Posterior vena cava (tissue), 2 donors: ENCODE measurements at places on chromosomes 6 and 20.

DNA sequence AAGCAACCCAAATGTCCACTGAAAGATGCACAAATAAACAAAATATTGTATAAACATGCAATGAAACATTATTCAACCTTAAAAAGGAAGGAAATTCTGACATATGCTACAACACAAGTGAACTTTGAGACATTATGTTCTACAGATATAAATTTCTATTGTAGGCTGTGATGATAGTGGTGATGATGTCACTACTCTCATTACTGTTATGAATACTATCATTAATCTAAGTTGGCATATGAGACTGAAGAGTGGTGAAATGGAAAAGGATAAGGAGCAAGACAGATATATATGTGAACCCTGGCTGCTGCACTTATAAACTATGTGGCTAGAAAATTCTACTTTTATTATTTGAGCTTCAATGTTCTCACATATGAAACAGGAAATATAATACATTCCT lies 360.2 kb downstream of the TFAP2A start:
- no peak for DNase-seq

DNA sequence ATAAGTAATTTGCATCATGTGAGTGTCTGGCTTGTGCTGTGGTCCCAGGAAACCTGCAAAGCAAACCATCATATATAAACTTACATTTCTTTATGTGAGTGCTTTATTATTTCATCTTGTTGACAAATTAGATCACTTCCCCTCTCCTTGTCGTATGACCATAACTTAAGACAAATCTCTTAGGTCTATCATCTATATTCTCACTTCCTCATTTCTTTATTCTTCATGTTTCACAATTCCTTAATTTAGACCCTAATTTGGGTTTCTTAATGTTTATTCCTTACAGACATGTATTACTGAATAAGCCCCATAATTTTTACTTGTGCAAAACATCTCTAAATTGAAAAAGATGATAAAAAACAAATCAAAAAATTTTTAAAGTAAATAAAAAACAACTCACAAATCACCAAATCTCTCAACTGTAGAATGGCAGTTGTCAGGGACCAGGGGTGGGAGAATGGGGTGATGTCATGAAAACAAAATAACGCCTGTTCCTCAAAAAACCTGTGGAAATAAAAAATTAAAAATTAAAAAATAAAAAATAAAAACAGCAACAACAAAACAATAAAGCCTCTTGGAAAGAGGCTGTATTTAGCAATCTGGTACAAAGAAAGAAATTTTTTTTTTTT lies 49.5 kb upstream of the FBXO30 start:
- no peak for DNase-seq

DNA sequence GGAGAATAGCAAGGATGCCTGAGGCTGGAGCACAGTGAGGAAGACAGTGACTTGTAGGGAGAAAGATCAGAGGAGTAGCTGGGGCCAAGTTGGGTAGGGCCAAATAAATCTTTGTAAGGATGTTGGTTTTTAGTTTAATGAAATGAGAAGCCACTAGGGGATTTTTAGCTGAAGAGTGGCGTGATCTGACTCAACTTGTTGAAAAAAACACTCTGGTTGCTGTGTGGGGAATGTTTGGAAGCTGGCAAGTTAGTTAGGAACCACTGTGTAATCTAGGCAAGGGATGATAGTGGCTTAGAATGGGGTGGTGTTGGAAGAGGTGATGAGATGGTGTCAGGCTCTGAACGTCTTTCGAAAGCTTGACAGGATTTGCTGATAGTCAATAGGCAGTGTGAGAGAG lies 176.1 kb upstream of the HDDC2 start:
- no peak for DNase-seq

DNA sequence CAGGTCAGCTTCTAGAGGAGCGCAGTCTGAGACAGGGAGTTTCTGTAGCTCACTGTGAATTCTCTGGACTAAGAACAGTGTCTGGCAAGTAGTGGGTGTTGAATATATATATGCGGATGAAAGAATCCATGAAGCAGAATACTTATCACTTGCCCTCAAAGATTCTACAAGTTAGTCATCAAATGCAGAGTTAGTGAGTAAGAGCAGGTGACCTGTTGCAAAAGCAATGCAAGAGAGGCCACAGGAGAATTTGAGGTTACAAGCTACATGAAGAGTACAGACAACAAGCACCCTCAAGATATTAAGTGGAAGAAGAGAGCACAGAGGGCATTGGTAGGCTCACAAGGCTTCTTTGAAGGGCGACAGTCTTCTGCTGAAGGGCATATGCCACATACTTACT lies 103.4 kb upstream of the BTBD3 start:
- no peak for DNase-seq

GRCh38 chr6:167787896-167788562 lies 38.7 kb upstream of the AFDN start:
- no peak for DNase-seq

- no peak for DNase-seq
These were observed 291.4 kb downstream of the QKI start for GRCh38 chr6:163705923-163706322.

DNA sequence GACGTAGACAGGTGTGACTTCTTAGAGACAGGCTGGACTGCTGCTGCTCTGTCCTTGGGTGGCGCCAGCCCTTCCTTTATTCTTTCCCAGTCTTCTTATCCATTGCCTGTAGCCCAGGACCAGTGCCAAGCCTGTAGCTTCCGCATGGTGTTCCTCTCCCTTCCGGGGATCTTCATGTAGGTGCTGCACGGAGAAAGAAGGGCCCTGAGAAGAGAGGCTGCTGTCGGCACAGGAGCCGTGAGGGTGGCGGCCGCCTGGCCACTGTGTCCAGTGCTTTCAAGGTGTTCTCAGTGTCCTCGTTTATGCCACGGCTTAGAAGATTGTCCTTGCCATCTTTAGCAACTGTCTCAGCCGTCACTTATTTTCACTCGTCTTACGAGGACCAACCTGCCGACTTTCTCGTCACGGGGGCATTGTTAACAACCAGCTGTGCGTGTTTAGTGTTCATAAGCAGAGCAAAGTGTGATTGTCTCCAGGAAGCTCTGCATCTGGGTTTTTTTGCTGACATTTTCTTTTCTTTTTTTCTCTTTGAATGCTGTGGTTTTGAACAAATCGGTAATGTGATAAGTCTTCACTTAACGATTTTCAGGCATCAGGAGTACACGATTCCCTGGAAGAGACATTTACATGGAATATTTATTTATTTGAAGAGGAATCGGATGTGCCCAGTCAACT lies 61.2 kb downstream of the PPP1R14C start:
- DNase-seq = no peak

GRCh38 chr20:59123011-59123677 lies 40.5 kb upstream of the ZNF831 start:
- no peak for DNase-seq

DNA sequence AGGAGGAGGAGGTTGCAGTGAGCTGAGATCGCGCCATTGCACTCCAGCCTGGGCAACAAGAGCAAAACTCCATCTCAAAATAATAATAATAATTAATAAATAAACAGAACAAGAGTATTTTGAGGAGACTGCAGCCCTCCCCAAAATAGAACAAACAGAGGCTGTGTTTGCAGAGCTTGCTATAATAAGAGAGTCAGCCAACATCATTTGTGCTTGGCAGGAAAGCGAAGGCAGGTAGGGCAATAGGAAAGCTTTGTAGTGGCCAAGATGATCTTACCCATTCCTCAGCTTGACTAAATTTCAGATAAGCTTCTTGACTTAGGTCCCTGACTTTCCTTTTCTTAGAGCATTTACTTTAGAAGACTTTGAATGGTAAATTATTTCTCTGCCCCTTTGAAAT lies 6.7 kb downstream of the C6orf141 start:
- no peak for DNase-seq

GRCh38 chr6:55782275-55782674 lies 93.1 kb downstream of the BMP5 start:
- DNase-seq = no peak

- DNase-seq = no peak
These were observed 135.4 kb downstream of the NRN1 start for GRCh38 chr6:5871296-5871695.

DNA sequence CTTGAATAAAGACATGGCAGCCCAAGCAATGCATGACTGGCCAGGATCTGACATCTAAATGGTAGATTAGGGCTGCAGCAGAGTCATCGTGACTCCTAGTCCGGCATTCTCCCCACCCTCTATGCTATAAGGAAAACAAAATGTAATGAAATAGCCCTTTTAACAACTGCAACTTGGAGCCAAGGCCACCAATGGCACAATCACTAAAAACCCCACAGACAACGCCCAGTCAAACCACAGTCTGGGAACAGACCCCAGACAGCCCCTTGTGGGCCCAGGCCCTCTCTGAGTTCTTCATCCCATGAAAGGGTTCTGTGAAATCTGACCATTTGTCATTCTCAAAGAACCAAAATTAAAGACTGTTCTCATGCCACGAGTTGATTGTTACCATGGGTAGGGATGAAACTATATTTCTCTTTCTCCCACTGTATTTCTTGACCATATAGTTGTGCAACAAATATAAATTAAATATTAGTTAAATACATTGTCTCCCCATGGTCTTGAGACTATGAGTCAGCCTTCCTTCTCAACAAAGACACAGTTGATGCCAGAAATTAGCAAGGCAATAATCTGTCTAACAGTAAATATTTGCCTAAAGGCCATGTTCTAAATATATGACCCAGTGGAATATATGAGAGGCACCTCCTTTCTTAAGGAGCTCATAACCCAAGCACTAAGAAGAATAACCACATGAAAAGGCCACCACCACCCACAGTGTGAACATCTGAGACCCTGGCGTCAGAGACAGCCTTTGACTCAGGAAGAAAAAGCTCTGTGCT lies 85.6 kb upstream of the SSTR4 start:
- DNase-seq = no peak

GRCh38 chr6:128244751-128245405 lies 275.5 kb downstream of the PTPRK start:
- DNase-seq = no peak

DNA sequence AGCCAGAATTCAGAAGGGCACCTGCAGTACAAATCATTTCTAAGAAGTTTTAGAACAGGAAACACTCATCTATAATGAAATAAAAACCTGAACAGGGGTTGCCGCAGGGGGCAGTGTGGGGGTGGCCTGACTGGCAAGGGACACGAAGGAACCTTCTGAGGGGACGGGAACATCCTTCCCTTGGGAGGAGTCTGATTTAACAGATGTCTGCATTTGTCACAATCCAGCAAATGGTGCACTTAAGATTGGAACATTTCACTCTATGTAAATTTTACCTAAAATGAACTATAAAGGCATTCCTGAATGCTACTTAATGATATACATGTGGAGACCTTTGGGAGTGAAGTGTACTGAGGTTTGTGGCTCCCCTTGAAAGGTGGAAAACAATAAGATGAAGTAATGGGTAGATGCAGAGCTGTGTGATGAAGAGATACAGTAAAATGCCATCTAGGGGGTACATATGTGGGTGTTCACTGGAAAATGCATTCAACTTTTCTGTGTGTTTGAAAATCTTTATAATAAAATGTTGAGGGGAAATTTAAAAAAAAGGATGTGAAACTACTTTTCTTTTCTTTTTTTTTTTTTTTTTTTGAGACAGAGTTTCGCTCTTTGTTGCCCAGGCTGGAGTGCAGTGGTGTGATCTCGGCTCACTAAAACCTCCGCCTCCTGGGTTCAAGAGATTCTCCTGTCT lies 89.5 kb downstream of the SNX5 start:
- no peak for DNase-seq

DNA sequence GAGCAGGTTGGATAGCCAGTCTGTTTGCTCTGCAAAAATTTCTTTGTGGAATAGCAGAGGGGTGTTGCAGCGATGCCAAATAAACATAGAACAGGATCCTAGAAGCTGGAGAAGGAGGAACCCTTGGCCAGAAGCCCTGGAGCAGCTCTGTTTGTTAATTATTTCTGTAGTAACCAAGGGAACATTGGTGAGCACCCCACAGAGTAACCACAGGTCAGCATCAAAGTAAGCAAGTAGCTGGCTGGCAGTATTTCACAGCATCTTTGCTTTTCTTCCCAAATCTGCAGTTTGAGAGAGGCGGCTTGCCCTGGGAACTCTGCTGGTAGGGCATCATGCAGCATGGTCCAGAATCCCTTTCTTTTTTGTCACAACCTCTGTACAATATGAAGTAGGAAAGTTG lies 12.7 kb upstream of the APMAP start:
- DNase-seq = no peak

GRCh38 chr6:10505529-10505928 lies 15.6 kb upstream of the GCNT2 start:
- no peak for DNase-seq

GRCh38 chr6:18432180-18432579 lies 45.0 kb downstream of the RNF144B start:
- no peak for DNase-seq

- no peak for DNase-seq
These were observed 643.8 kb upstream of the AGPAT4 start for GRCh38 chr6:161917645-161918044.

DNA sequence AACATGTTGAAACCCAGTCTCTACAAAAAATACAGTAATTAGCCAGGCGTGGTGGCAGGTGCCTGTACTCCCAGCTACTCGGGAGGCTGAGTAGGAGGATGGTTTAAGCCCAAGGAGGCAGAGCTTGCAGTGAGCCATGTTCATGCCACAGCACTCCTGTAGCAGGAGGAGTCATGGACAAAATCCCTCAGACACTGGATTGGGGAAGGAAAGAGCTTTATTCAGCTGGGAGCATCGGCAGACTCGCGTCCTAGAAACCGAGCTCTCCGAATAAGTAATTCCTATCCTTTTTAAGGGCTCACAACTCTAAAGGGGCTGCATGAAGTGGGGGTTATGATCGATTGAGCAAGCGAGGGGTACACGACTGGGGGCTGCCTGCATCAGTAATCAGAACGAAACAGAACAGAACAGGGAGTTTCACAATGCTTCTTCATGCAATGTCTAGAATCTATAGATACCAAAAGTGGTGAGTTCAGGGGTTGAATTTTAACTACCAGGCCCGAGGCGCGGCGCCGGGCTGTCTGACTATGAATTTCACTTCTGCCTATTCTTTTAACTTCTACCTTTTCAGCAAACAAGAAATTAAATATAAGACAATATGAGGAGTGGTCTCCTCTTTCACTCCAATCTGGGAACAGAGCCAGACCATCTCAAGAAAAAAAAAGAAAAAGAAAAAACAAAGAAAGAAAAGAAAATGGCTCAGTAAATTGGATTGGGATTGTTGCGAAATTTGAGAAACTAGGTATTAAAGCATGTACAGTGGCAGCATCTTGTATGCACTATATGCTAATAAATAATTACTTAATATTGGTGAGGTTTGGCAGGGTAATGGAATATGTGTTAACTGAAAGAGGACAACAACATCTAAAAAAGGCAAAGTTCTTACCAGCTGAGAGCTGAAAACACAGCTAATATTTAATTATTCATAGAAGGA lies 23.6 kb downstream of the HMGN4 start:
- no peak for DNase-seq

DNA sequence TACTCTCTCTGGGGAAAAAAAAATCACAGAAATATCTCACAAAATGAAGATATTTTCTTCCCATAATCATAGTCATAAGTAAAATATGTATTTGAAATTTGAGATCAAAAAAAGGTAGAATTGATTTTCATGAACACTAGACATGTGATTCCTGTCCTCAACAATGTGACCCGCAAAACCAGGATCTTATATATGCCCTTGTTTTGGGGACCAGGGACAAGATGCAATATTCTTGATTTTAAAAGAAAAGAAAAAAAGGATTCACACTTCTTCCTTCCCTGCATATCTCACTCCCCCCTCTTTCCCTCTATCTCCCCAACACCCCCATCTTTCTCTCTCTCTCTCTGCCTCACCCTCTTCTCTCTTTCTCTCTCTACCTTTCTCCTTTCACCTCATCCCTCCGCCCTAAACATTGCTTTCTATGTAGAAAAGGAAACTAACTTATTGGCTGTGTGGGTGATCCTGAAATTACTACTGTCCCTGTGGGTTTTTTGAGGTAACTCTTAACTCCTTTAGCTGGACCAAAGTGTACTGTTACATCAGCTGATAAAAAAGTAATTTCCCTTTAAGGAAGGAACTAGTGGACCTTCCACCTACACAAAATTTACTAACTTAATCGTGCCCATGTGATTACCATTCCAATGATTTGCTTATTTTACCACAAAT lies 85.6 kb downstream of the AIG1 start:
- no peak for DNase-seq
